ENCODE measurements at places on chromosomes 13 and 19.

GRCh38 chr13:103289681-103290080, 223.5 kb upstream of the SLC10A2 start:
- DNase-seq: no peak

GRCh38 chr13:32940601-32941000, 75.6 kb upstream of the KL start:
- no peak for DNase-seq

- no peak for DNase-seq
Observed at GRCh38 chr19:19068659-19069654, 5.2 kb downstream of the SLC25A42 start.

DNA sequence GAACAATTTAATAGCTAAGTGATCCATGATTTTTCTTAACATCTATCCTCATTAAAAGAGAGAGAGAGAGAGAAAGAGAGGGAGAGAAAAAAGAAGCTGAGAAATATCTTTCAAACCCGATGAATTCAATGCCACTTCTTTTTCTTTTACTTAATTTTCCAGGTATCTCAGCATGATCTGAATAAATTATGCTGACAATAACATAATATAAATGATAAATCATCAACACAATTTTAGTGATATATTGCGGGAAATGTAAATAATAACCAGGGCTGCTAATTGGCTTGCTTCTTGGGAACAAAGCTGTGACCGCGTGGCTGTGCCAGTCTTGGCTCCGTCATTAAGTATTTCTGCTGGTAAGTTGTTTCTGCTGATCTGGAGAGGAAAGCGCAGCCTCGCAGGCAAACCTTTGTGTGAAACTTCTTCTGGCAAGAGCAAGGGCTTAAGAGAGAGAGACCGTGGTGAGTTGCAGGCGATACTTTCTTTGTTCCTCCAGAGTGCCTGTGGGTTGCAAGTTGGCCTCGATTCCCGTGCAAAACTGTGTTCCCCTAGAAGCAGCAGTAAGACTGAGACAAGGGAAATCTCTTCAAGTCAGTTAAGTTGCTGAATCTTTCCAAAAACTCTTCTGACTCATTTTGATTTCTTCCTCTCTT, 489.1 kb upstream of the TSHZ3 start:
- no peak for DNase-seq

GRCh38 chr13:31964168-31964567, 67.4 kb upstream of the FRY start:
- no peak for DNase-seq

DNA sequence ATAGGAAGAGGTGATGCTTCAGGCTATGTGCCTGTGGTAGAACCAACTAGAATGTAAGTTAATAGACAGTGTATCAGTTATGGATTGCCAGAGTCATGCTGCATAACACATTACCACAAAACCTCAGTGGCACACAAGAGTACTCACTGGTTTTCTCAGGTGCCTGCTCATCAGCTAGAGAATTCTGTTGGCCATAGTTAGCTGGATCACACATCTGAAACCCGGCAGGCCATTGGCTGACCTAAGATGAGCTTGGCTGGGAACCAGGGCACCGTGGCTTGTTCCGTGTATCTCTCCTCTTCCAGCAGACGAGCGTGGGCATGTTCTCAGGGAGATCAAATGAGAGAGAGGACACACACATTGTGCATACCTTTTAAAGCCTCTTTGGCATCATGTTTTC, 76.7 kb downstream of the TEX26 start:
- no peak for DNase-seq

DNA sequence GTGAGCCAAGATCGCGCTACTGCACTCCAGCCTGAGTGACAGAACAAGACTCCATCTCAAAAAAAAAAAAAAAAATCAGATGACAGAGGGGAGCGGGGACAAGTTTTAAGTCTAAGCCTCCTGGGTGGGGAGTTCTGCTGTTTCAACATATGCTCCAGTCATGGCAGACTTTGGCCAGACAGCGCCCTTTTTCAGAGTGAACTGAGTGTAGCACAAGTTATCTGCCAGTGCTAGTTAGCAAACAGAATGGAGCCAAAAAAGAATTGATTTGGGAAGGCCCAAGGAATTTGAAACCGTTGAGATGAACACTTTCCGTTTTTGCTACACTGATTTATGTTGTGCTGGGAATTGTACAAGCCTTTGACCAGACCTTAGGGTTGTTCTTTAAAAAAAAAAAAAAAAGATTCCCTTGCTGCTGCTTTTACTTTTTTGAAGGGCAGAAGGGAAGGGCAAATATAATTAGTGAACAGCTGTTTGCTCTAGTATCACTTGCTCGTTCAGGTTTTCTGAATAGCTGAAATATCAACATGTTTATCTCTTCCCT, 5.7 kb downstream of the ACTN4 start:
- no peak for DNase-seq

GRCh38 chr13:112583592-112584277, 4.2 kb downstream of the TUBGCP3 start:
- no peak for DNase-seq

DNA sequence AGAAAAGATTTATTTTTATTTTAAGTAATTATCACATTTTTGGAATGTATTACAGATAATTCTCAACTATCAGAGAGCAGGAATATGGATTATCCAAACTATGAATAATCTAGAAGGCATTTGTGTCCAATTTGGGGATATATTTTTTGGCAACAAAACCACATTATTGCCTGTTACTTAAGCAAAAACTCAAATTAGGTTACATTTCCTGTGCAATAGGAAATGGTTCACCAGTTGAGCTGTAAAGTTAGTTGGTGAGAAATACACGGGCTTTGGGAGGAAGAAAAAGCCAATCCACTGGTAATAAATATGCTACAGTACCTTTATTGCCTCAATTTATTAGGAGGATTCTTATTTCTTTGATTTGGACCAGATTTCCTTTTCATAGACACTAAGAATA, 1075.2 kb downstream of the PCDH9 start:
- no peak for DNase-seq

DNA sequence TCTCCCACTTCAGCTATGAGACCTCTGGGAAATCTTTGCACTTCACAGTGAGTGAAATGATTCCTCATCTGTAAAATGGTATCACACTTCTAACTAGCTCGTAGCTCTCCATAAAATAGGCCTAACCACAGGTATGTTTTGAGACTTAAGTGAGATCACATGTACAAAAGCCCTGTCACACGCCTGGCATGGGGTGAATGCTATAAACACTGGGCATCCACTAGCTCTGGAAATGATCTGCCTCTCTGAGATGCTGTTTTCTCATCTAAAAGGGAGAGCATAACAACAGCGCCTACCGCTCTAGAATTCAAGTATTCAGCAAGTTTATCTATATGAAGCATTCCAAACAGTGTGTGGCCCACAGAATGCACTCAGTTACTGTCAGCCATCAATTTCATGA, 2.2 kb downstream of the AKT2 start:
- no peak for DNase-seq

GRCh38 chr19:53091413-53092254, 11.6 kb downstream of the ZNF160 start:
- DNase-seq: no peak

GRCh38 chr13:97441368-97441767, 7.4 kb downstream of the RAP2A start:
- no peak for DNase-seq

- no peak for DNase-seq
Observed at GRCh38 chr13:51643105-51643881, 59.0 kb downstream of the WDFY2 start.

- DNase-seq: no peak
Observed at GRCh38 chr19:38060331-38060730, 153.3 kb downstream of the SIPA1L3 start.

DNA sequence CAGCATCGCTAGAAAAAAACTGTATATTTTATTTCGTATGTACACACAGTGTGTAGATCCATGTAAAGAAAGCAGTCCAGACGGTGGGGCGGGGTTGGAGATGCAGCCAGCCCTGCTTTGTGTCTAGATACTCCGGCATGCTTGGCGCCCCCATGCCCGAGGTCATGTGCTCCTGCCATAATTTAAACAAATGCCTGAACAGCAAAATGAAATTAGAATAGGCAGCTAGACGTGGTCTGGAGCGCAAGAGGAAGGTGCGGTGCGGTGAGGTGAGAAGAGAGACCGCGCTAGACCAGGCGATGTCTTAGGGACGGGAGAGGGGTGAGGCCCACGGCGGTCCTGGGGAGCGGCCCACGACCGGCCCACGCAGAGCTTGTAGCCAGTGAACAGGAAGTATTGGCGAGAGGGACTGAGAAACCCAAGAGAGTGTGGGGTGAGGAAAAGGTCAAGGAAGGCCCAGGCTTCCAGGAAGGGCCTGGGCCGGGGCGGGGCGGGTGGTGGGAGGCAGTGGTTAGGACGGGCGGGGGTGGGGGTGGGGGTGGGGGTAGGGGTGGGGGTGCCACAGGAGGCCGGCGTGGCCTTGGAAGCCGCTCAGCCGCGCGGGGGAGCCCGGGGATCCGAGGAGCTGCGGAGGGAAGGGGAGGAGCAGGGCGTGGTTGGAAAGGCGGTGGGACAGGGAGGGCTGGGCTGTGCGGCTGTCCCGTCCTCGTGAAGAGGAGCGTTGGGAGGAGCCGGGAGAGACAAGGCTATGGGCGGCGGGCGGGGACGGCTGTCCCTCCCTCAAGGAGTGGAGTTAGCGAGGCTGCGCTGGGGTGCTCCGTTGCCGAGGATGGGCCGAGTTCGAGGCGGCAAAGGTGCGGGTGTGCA, 254.7 kb upstream of the SGCG start:
- DNase-seq: no peak

- peak; percentile 61 for DNase-seq
Observed at GRCh38 chr19:15464394-15465385, at the start of gene RASAL3. TSS of gene RASAL3 (minus strand) at chr19:15464544. CDS start at chr19:15464358, 186 bp downstream.

DNA sequence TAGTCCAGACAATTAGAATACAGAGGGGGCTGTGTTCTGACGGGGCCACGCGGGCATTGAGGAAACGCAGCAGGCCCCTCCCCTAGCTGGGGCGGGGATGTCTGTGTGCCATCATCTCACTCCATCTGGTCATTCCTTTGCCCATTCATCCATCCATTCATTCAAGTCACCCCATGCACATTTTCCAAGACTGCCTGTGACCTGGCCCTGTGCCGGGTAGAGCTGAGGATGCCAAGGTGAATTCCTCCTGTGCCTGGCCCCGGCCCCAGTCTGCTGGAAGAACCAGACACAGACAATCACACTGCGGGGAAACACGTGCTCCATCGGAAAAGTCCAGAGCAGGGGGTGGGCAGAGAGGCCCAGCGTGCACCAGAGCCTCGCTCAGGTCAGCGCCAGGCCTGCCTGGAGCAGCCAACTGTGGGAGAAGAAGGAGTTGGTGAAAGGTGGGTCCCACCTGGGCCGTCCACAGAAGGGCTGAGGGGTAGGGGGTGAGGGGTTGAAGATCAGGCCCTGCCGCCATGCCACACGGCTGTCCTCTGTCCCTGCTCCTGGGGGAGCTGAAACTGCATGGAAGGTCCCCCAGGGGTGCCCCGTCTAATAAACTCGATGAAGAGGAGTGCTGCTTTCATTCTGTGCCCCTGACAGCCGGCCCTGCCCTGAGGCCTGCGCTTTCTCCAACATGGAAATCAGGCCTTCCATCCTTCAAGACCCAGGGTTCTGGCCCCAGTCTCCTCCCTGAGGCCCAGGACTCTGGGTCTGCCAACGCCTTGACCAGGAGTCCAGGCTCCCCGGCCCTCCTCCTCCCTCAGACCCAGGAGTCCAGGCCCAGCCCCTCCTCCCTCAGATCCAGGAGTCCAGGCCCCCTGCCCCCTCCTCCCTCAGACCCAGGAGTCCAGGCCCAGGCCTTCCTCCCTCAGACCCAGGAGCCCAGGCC, 1.6 kb upstream of the CACNG6 start:
- DNase-seq: no peak

GRCh38 chr13:29761815-29762214, 88.6 kb downstream of the UBL3 start:
- DNase-seq: no peak

DNA sequence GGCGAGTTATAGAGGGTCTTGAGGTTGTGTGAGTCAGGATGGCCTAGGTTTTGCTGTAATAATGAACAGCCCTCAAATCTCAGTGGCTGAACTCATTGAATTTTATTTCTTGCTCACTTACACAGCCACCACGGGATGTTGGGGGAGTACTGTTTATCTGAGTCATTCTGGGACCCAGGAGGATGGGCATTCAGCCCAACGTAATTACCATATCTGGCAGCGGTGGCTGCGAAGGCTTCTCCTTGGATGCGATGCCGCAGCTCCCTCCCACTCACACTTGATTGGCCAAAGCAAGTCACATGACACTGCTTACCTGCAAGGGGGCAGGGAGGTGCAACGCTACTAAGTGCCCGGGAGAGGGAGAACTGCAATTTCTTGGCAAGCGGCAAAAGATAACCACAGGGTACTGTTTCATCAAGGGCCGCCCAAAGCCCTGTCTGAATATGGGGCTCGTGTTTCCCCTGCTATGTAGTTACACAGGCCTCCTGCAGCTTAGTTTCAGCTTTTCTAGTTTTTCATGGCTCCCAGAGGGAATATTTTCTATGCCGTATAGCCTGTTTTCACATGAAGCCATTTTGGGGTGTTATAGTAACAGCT, 19.9 kb downstream of the ZSWIM9 start:
- peak; percentile 44 for DNase-seq

- DNase-seq: no peak
Observed at GRCh38 chr19:49430678-49431329, 5.6 kb downstream of the GFY start.

GRCh38 chr13:32504263-32504662, 34.3 kb downstream of the N4BP2L2 start:
- DNase-seq: no peak

DNA sequence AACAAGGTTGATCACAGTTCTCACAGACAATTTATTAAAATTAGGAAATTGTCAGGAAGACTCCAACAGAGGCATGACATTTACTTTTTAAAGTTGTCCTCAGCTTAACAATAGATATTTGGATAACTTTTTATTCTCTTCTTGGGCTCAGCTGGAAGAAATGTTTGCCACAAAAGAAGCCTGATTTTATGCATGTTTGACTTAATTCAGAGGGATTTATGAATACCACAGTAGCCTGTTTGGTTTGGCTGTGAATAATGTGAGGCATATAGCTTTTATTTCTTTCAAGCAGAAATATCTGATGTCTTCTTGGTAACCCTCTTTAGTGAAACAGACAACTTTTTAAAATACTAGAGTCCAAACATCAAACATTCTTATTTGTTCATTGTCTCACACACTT, 1464.5 kb upstream of the SLC10A2 start:
- no peak for DNase-seq

DNA sequence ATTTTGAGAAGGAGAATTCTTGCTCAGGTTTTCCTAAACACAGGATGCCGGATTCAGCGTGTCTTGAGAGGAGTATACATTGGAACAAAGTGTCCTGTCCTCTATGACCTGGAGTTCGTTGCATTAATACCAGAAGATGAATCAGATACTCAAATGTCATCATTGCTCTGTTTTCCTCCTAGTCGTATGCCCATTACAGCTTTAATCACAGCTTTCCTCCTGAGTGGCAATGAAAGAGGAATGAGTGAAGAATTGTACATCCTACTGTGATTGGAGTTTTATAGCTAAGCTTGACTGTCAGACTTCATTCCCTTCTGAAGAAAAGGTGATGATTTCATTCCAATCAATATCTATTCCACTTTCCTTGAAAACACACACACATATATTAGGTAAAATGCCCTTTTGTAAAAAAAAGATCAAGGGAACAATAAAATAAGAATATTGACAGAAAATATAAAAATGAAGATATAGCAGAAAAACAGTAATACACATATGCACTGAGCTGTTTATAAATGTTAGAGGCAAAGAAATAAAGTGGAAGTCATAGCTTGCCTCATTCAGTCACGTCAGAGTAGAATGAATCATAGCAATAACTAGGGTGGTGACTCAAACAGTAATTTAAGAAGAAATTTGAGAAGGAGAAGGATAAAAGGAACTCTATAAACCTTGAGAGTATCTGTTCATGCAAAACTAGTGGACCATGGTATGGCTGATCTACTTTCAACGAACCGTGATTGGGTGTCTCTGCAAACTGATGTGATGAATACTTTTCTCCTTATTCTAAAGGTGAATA, 501.5 kb downstream of the SUCLA2 start:
- no peak for DNase-seq

Data from activated CD8-positive, alpha-beta memory T cell treated with anti-CD3 and anti-CD28 coated beads for 1 hour (primary cell).